ENCODE measurements at places on chromosomes 6 and 20.

DNA sequence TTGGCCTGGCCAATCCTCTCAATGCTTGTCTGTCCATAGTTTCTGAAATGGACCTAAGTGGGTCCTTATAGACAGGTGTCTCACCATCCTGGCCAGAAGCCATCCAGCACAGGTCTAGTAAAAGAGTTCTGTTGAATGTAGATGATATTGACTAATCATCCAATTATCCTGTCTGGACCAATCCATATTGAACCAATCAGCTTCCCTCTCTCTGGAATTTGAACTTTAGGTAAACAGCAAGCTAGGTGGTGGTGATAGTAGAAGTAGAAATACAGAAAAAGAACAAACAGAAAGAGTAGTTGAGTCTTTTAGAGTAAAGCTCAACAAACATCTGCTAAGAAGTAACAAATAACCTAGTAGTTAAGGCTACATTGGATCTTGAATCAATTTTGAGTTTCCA, 9.5 kb upstream of the PNRC1 start:
- peaks cover 20% of the 10 kb centered on the region for H3K4me1 ChIP-seq
- DNase-seq, result no peak
- H3K36me3 ChIP-seq, result no peaks in the 10 kb centered on the region
- no peak overlapping the region for H3K4me3 ChIP-seq
- H3K27me3 ChIP-seq, result no peaks in the 10 kb centered on the region

GRCh38 chr6:112288475-112288874, 34.1 kb upstream of the LAMA4 start:
- H3K27ac ChIP-seq, result no peak overlapping the region
- peaks cover 4% of the 10 kb centered on the region for H3K36me3 ChIP-seq
- H3K4me3 ChIP-seq, result no peak overlapping the region
- peaks cover 21% of the 10 kb centered on the region for H3K4me1 ChIP-seq
- no peak for DNase-seq
- no peaks in the 10 kb centered on the region for H3K27me3 ChIP-seq

GRCh38 chr20:59322585-59323454, 22.4 kb downstream of the EDN3 start:
- H3K27ac ChIP-seq, result no peak overlapping the region
- DNase-seq, result no peak
- peaks cover 36% of the 10 kb centered on the region for H3K27me3 ChIP-seq
- no peaks in the 10 kb centered on the region for H3K36me3 ChIP-seq
- H3K4me1 ChIP-seq, result peaks cover 17% of the 10 kb centered on the region

DNA sequence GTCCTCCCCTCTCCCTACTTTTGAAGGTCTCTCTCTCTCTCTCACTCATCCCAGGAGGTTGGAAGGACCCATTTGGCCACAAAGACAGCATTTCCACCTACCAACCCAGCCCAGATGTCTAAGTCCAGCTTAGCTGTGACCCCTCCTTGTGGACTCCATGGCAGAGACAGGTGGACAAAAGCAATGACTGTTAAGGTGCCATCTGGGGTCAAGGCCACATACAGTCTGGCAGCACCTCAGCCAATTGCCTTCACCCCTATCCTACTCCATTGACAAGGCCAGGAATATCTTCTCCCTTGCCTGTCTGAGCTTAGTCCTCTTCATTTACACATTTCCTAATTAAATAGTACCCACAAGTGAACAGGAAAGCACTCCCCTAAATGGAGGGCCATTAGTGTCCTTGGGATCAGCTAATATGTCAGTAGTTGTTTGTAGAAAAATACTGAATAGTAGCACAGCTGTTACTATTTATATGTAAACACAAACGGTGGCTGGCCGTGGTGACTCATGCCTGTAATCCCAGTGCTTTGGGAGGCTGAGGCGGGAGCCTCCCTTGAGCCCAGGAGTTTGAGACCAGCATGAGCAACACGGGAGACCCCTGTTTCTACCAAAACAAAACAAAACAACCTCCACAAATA, 28.8 kb downstream of the GCM1 start:
- peaks cover 2% of the 10 kb centered on the region for H3K36me3 ChIP-seq
- H3K4me3 ChIP-seq, result no peak overlapping the region
- no peaks in the 10 kb centered on the region for H3K4me1 ChIP-seq

DNA sequence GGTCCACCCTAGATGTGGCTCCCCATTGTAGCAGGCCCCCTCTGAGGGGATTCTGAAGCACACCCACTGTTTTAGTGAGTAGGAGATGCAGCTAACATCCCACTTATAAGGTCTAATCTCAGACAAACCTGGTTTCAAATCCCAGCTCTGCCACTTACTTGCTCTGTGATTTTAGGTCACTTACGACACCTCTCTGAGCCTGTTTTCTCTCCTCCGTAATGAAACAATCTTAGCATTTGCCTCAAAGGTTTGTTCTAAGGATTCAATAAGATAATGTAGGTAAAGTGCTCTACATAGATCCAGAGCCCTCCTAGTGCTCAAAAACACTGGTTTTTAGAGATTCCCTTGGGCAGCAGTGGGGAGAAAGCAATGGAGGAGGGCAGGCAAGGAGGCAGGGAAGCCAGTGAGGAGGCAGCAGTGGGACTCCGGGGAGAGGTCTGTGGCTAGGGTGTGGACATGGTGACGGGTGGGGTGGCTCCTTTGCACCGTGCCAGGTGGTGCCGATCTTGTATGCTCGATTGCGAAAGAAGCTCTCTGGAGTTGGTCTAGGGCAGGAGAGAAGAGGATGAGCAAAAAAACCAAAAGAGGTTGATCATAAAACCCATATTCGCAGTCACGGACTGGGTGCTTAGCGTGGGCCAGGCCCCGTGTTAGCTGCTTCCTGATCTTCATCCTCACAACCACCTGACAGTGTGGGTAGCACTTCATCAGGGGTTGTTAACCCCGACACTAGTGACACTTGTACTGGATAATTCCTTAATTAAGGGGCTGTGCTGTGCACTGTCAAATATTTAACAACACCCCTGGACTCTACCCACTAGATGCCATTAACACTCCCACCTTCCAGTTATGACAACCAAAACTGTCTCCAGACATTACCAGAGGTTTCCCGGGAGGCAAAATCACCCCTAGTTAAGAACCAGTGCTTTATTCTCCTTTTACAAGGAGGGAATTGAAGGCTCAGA, 16.8 kb upstream of the PTGIS start:
- peaks cover 61% of the 10 kb centered on the region for H3K4me1 ChIP-seq
- peak overlapping the region; percentile 68 for H3K27ac ChIP-seq
- H3K27me3 ChIP-seq, result no peaks in the 10 kb centered on the region

DNA sequence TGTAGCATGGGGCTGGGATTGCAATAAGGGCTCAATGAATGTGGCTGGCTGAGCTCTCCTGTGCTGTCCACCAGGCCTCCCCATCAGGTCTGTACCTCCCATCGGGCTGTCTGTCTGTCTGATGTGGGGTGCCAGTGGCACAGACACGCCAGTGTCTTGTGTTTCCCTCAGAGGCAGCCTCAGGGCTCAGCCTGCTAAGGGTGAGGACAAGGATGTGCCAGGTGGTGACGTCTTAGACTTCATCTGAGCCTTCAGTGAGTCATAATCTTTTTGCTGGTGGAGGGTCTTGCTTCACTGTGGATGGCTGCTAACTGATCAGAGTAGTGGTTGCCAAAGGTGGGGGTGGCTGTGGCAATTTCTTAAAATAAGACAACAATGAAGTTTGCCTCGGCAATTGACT, 194.7 kb downstream of the NRN1 start:
- no peak overlapping the region for H3K27ac ChIP-seq
- no peak for DNase-seq
- no peaks in the 10 kb centered on the region for H3K4me1 ChIP-seq
- no peak overlapping the region for H3K4me3 ChIP-seq
